Activated T-helper 1 cell treated with anti-CD3 and anti-CD28 coated beads, Interleukin-2, amount 50 U/mL, for 16 hours (primary cell): ENCODE measurements at places on chromosomes 2 and 18.

- no peak for DNase-seq
These were observed 62.2 kb downstream of the MFSD6 start for GRCh38 chr2:190470256-190470826.

DNA sequence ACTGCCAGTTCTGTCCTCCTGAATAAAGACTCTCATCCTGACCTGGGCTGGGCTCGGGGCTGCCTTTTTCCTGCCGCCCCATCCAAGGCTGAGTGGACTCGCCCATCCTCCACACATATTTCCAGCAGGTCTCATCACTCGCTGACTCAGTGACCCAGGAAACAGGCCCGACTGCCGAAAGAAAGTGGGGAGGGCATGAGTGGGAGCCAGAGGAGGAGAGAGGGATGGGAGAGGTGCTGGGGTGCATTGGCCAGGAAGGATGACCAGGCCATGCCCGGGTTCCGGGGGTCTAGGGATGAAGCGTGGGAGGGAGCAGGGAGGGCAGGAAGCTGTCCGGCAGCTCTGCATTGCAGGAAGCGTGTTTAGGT lies 66.7 kb downstream of the TWIST2 start:
- DNase-seq, result no peak

- no peak for DNase-seq
These were observed 199.4 kb upstream of the FN1 start for GRCh38 chr2:215635071-215635787.

GRCh38 chr2:129142465-129142864 lies 823.8 kb upstream of the HS6ST1 start:
- no peak for DNase-seq

DNA sequence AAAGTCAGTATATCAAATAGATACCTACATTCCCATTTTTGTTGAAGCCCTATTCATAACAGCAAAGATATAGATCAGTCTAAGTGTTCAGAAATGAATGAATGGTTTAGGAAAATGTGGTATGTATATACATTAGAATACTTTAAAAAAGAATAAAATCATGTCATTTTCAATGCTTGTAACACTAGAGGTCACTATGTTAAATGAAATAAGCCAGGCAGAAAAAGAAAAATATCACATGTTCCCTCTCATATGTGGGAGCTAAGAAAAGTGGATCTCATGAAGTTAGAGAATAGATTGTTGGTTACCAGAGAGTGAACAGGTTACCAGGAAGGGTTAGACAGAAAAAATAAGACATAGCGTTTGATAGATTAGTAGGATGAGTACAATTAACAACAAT lies 1111.0 kb upstream of the SLC39A10 start:
- DNase-seq, result no peak
